ENCODE measurements at places on chromosomes 7 and 10.

- DNase-seq: peak; percentile 46
Observed at GRCh38 chr7:114864278-114864677, 57.6 kb upstream of the MDFIC start.

DNA sequence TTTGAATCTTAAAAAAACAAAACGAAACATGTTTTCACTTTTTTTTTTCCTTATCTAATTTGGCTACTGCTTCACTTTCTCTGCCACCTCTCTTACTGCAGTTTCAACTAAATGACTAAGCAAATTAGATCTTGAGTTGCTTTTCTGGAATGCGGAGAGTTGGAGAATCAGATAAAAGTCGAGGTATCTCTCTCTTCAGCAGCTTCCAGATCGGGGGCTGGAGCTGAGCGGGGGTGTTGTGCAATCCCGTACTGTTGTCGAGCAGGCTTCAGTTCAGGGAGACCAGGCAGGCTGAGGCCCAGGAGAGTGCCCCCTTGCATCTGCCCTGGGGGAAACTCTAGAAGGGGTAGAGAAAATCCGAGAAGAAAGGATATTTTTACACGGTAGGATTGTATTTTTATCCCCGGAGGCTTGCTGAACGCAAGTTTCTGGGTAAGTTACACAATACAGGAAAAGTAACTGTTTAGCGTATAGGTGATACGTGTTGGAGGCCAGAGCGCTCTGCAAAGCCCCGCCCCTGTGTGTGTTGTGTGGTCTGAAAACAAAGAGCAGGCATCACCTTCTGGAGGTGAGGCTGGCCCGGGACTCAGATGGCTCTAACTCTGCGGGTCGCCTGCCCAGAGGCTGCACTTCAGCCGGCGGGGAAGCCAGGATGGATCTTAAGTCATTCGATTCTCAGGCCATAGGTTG is 116.6 kb downstream of the KLF6 start:
- peak; percentile 88 for DNase-seq

GRCh38 chr7:22732556-22733126 is 5.6 kb downstream of the IL6 start:
- peak; percentile 66 for DNase-seq

- no peak for DNase-seq
Observed at GRCh38 chr7:1494447-1494846, 9.7 kb downstream of the INTS1 start.

DNA sequence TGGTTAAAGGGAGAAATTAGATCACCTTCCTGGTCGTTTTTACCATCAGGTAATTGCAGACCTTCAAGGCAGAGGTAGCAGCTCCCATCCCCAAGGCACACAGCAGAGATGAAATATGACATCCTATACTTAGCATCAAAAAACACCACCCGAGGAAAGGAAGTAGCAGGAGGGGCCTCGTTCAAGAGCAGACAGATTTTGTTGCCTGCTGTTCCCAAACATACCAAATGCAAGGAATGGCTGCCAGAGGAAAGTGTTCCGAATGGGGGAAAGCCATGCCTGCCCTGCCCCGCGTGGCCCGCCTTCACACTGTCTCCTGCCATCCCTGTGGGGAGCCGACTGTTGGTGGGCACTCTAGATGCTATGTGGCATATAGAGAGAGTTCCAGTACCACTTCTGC is 18.0 kb downstream of the FKBP6 start:
- no peak for DNase-seq

- DNase-seq: peak; percentile 97
Observed at GRCh38 chr10:12927896-12928295, 73.6 kb downstream of the CCDC3 start.

GRCh38 chr10:7802606-7803005 is 14.6 kb downstream of the ATP5F1C start:
- no peak for DNase-seq

GRCh38 chr10:20228729-20229128 is 412.5 kb downstream of the PLXDC2 start:
- no peak for DNase-seq

DNA sequence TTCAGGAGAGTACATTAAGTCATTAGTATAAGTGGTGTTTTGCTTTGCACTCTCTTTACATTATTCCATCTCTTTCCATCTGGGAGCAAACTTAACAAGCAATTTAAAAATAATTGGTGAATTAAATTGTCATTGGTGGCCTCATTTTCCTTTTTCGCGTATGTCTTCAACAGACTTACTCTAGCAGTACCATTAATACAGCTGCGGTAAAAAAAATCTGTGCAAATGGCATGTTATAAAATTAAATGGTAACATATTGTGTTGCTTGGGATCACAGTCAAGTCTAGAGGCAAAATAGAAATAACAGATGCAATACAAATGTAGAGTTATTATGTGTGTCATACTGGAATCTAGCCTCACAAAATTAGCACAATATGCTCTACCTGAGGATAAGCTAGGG is 322.4 kb downstream of the PCDH15 start:
- no peak for DNase-seq

DNA sequence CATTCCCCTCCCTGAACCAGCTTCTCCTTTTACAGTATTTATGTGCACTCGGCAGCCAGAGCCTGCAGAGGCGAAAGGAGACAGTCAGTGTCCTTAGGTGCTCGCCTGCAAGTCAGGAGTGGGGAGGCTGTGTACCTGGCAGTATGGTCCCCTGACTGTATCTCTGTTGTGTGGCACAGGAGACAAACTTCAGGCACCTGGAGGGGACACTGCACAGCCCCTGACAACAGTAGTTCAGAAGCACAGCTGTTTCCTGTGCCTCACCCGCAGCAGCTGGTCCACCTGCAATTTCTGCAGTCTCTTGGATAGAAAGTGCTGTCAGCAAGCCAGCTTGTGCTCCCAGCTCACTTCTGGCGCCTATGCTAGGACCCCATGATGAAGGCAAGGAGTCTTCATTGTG is 73.4 kb upstream of the LAMB4 start:
- no peak for DNase-seq

DNA sequence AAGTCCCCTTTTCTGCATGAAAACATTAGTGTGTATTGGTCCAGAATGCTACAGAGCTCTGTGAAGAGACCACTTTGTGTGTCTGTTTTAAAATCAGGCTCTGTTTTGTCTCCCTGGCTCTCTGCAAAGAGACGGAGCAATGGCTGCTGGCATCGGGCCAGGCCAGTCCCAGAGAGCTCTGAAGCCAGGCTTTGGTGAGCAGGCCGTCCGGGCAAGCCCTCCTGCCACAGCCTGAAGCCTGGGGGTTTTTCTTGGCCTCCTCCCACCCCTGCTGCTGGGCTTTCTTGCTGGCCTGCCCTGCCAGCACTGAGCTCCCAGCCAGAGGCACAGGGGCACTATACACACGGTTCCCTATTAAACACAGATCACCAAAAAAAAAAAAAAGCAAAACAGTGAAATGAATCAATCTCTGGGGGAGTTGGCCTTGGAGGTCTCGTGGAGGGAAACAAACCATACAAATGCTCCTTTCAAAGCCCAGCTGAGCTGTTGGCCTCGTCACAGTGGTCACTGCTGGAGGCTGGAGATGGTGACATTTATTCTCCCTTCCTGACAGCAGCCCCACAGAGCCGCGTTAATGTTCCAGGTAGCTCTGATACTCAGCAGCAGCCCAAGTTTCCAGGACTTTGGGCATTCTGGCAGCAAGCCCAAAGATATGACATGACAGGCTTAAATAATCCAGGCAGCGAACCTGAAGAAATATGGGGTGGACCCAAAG is 237.2 kb downstream of the TCF7L2 start:
- no peak for DNase-seq

- DNase-seq: no peak
Observed at GRCh38 chr7:77667459-77668086, 28.7 kb upstream of the RSBN1L start.

DNA sequence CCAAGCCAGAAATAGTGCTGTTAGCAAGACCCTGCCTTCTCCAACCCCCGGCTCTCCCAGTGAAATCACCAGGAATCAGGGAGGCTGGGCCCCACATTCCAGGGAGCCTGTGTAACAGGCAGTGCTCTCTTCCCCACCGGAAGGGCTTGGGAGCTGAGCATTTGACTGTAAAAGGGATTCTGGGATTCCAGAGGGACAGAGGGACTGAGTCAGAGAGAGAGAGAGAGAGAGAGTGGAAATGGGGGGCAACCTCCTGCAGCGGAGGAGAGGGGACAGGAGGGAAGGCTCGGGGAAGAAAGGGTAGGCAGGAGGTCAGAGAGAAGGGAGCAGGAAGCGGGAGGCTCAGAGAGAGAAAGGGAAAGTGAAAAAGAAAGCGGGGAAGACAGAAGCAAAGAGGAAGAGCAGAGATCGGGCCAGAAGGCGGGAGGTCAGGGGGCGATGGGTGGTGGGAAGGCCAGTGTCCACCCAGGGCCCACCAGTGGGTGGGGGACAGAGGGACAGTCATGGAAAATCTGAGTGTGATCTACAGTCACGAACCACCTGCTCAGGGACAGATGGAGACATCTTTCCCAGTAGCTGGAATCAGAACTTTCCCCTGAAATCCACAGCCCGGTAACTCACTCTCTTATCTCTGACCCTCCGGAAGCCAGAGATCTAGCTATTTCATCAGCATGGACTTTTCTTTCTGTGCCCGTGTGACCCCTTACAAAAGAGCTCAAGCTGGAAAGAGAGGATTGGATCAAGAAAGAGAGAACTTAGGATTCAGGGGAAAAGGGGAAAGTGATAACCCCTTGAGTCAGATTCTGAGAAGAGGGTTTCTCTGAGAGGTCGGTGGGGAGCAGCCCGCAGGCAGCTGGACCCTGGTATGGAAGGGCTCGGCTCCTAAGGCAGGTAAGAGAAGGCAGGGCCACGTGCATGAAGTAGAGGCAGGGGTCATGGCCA is 4.6 kb upstream of the SERPINE1 start:
- DNase-seq: peak; percentile 89

GRCh38 chr10:64112701-64113355 is 591.6 kb downstream of the REEP3 start:
- DNase-seq: no peak

- DNase-seq: no peak
Observed at GRCh38 chr7:143205560-143206293, 16.1 kb upstream of the TAS2R40 start.

- peak; percentile 12 for DNase-seq
Observed at GRCh38 chr10:25557136-25557535, 376.9 kb upstream of the MYO3A start.

DNA sequence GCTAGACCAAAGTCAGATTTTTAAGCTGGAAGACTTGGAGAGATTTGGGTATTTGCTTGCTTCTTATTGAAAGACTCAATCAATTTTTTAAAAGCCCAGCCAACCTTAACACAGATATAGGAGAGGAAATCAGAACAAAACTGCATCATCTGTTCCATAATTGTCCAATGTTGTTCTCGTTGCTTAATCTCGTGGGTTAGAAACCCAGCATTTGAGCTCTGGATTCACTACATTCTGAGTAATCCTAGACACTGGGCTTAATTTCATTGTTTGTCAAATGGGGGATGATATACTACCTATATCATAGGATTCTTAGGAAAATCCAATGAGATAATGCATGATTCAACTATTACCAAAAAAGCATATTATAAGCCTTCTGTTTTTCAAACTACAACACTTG is 48.9 kb downstream of the CALD1 start:
- no peak for DNase-seq

- no peak for DNase-seq
Observed at GRCh38 chr10:17415046-17415658, 39.2 kb downstream of the ST8SIA6 start.

GRCh38 chr10:29595636-29596225 is 39.0 kb downstream of the SVIL start:
- peak; percentile 22 for DNase-seq

- DNase-seq: no peak
Observed at GRCh38 chr10:4557469-4557868, 268.5 kb upstream of the AKR1E2 start.
